T-helper 1 cell treated with Interleukin-12 subunit alpha and Interleukin-12 subunit beta and Interleukin-4 antibody, amounts not matched to agents 30 ng/mL and 1 ng/mL, for 36 hours (primary cell): ENCODE measurements at places on chromosomes 4 and X. TPM values are rescaled to one million over a fixed set of nuclear protein-coding genes. Genes with fewer than 3 reads are reported as not detected.

Gene NAP1L5
- total RNA-seq = 4.1 and 4.6 TPM in 2 replicates

Gene SSX1
- total RNA-seq = not detected in 2 replicates

Gene RTL3
- not detected in 2 replicates for total RNA-seq

Gene TEX13C
- total RNA-seq = not detected in 2 replicates

Gene PRDM5
- total RNA-seq = not detected in 2 replicates

Gene ITM2A
- total RNA-seq = 131 and 140 TPM in 2 replicates

Gene UCP1
- not detected in 2 replicates for total RNA-seq

Gene NEUROG2
- total RNA-seq = not detected in 2 replicates

Gene TMEM154
- 33.0 and 39.4 TPM in 2 replicates for total RNA-seq

Gene FRG2
- total RNA-seq = not detected in 2 replicates

Gene L1CAM
- 8.0 and 9.7 TPM in 2 replicates for total RNA-seq

Gene FGB
- not detected in 2 replicates for total RNA-seq

Gene RADX
- total RNA-seq = 5.4 and 7.5 TPM in 2 replicates

Gene ARHGEF9
- total RNA-seq = 27.5 and 30.4 TPM in 2 replicates

Gene ADH1A
- total RNA-seq = not detected in 2 replicates

Gene BEX3
- 5.3 and 7.4 TPM in 2 replicates for total RNA-seq

Gene CFP
- 25.2 and 26.9 TPM in 2 replicates for total RNA-seq

Gene HDAC8
- 32.0 and 36.8 TPM in 2 replicates for total RNA-seq

Gene POU4F2
- total RNA-seq = not detected in 2 replicates

Gene MAGEA11
- total RNA-seq = not detected in 2 replicates

Gene TMEM35A
- not detected in 2 replicates for total RNA-seq

Gene DDX53
- total RNA-seq = not detected in 2 replicates

Gene CSN2
- not detected in 2 replicates for total RNA-seq

Gene ERAS
- total RNA-seq = not detected in 2 replicates

Gene BTC
- total RNA-seq = not detected in 2 replicates

Gene PCDH10
- not detected in 2 replicates for total RNA-seq

Gene OPRPN
- not detected in 2 replicates for total RNA-seq

Gene EVC2
- 0.49 and 0.66 TPM in 2 replicates for total RNA-seq

Gene ADAM29
- total RNA-seq = not detected in 2 replicates

Gene F9
- total RNA-seq = not detected in 2 replicates

Gene QRFPR
- not detected in 2 replicates for total RNA-seq

Gene ARHGAP36
- not detected in 2 replicates for total RNA-seq

Gene AKAP14
- total RNA-seq = not detected in 2 replicates

Gene UTP14A
- 31.9 and 32.0 TPM in 2 replicates for total RNA-seq

Gene RRH
- total RNA-seq = 0.15 TPM in 1 of 2 replicates, not detected in the other

Gene KLHL13
- total RNA-seq = 0.12 and 0.17 TPM in 2 replicates

Gene ZNF595
- 3.3 and 3.4 TPM in 2 replicates for total RNA-seq

Gene HSFX4
- 0.22 TPM in 1 of 2 replicates, not detected in the other for total RNA-seq

Gene CPLX1
- 2.1 and 3.1 TPM in 2 replicates for total RNA-seq

Gene HELT
- not detected in 2 replicates for total RNA-seq

Gene SYTL5
- total RNA-seq = not detected in 2 replicates

Gene IBSP
- not detected in 2 replicates for total RNA-seq

Gene ENAM
- not detected in 2 replicates for total RNA-seq

Gene COX7B2
- total RNA-seq = not detected in 2 replicates

Gene ETDB
- not detected in 2 replicates for total RNA-seq

Gene HPGD
- 12.1 and 13.8 TPM in 2 replicates for total RNA-seq

Gene XK
- 0.15 and 0.20 TPM in 2 replicates for total RNA-seq

Gene GYPB
- total RNA-seq = not detected in 2 replicates
